ENCODE measurements at places on chromosomes 6 and 20.
A peak's percentile ranks its signal among the peaks of the same experiment; 100 is the strongest.

DNA sequence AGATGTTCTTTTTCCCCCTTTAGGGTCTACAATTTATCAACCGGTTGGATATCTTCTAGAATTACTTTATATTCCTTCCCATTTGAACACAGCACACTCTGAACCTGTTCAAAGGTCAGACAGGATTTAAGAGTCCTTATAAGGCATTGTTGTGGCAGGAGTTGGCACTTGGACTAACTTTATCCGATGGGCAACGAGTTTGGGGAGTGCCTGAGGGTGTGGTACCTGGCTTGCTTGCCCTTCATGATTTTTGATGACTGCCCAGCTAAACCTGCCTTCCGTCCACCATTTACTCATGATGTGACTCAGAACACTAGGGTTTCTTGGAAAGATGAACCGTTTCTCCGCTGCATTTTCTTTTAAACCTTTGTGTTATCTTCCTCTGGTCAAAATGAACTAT, 285.2 kb downstream of the FOXC1 start:
- peak; percentile 86 for DNase-seq

DNA sequence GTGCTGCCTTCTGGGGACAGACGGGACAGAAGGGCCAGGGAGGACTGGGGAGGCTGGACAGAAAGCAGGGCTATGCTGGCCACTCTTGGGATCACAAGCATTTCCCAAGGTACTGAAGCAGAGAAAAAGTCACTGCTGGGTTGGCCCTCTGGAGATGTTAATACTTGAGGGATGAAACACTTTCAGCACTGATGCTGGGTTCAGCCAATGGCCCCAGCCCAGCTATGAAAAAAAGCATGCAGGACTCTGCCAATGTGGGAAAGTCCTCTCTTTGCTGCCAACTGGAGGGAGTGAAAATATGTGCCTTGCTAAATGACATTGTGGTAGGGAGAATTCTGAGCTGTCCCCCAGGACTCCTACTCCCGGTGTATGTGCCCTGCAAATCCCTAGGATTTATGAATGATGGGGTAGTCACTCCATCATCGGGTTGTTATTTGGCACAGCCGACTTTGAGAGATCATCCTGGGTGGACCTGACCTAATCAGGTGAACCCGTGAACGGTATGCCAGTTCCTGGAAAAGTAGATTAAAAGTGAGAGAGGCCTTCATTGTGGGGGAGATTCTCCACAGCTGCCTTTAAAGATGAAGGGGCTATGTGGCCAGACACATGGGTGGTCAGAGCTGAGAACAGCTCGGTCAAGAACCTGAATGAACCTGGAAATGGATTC, 119.9 kb upstream of the TRAF3IP2 start:
- no peak for DNase-seq

- DNase-seq: no peak
Observed at GRCh38 chr6:146861029-146861563, 262.3 kb downstream of the ADGB start.

GRCh38 chr6:15941168-15941567, 187.7 kb upstream of the MYLIP start:
- DNase-seq: no peak

- peak; percentile 43 for DNase-seq
Observed at GRCh38 chr20:46998477-46999240, 104.0 kb downstream of the EYA2 start.
